ENCODE measurements at places on chromosomes 2 and 18. TPM values are rescaled to one million over a fixed set of nuclear protein-coding genes. Genes with fewer than 3 reads are reported as not detected.

GRCh38 chr2:101415220-101415619, 27.9 kb upstream of the CREG2 start:
- no peak for DNase-seq

GRCh38 chr18:74598350-74599001, 806 bp downstream of the ZNF407 start:
- DNase-seq: peak; percentile 37

GRCh38 chr2:144414324-144414845, 105.5 kb downstream of the ZEB2 start:
- DNase-seq: no peak

GRCh38 chr2:83365476-83365875, 1093.6 kb downstream of the SUCLG1 start:
- DNase-seq: no peak

DNA sequence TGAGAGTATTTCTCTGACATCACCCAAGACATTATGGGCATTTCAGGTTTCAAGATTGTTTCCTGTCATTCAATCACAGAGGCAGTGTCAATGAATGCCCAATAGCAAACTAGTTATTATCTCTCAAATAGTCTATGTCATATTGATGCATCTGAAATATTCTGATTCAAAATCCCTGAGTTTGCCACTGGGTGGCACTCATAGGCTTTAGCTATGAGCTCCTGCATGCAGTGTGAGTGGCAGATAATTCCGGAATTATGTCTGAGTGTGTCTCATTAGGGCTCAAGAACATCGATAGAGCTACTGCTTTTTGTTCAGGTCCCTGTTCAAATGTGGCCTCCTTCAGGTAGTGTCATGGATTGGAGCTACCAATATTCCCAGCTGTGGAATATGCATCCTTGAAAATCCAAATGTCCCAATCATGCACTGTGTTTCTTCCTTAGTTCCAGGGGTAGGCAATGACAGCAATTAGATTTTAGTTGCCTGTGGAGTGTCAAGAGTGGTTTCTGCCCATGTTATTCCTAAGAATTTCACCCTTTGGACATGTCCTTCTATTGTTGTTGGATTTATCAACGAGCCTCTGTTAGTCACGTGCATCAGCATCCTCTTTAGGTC, 7.8 kb upstream of the OR6B3 start:
- peak; percentile 74 for DNase-seq

MDH1B gene
- not detected for total RNA-seq

DNA sequence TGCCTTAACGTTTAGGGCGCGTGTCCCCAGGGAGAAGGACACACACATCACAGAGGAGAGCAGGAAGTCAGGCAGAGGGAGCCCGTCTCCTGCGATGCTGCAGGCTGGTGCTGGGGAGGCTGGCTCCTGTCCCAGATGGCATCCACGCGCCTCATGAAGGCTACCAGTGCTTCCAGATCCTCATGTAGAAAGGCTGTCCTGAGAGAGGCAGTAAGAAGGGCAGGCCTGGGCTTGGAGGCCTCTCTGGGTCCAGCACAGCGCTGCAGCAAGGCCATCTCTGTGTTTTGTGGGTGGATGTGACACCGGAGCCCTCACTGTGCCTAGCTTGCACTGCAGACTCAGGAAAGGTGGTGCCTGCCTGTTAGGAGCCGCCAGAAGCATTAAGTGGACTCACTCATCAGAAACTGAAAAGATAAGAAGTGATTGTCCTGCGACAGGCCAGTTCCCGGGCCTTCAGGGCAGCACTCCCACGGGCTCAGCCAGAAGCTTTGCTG, 62.7 kb downstream of the FAM168B start:
- DNase-seq: no peak

GRCh38 chr18:25262920-25263319, 89.0 kb downstream of the ZNF521 start:
- DNase-seq: no peak

All from stomach (tissue), 19 donors.